ENCODE measurements at places on chromosomes 12 and 14.

GRCh38 chr12:132986885-132987225 is 688 bp downstream of the ZNF26 start:
- no peak for DNase-seq

- no peak for DNase-seq
These were observed 34.0 kb upstream of the ALG10 start for GRCh38 chr12:33988197-33988805.

DNA sequence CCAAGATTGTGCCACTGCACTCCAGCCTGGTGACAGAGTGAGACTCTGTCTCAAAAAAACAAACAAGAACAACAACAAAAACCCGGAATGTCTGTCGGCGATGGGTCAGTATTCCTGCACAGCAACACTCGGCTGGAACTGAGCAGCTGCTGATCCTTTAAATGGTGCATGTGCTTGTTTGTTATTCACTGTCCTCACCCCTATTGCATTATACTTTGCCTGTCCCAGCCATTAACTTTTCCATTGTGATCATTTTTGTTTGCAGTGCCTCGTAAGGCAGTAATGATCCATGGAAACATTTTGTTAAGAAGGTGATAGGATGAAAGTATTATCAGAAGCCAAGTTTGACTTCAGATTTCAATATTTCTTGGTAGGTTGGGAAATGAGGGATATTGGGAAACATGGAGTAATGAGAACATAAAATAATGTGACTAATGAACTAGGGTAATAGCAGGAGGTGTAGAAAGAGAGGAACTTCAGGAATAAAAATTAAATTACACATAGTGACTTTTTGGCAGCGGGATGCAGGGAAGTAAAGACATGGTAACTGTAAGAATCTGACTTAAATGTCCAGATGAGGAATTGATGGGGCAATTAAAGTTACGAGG is 6.1 kb downstream of the ACSS3 start:
- no peak for DNase-seq

DNA sequence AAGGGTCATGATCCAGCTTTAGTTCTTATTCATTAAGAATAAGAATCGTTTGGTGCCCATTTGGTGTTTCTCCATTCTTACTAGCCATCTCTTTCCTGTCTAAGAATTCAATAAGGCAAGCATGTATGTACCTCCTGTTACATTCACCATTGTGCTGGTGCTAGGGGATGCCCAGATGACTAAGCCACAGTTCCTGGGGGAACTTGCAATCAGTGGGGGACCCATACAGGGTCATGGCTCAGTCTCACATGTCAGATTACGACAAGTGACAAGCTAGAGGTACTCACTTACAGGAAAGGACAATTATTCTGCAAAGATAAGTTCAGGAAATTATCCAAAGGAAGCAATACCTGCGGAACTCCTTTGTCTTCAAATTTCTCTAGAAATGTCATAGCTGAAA is 125.4 kb downstream of the STXBP6 start:
- no peak for DNase-seq

GRCh38 chr12:53604581-53604980 is 21.6 kb downstream of the ATF7 start:
- DNase-seq, result no peak

DNA sequence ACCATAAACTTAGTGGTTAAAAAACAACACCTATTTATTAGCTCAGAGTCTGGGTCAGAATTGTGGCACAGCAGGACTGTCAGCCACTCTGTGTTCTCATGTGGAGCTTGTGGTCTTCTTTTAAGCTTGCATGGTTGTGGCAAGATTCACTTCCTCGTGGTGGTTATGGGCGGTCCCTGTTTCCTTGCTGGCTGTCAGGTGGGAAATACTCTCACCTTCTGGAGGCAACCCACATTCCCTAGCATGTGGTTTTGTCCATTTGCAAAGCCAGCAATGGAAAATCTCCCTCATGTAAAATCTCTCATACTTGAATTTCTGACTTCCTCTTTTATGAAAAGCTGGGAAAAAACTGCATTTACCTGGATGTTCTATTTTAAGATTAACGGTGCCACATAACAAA is 229.8 kb downstream of the ALX1 start:
- no peak for DNase-seq

DNA sequence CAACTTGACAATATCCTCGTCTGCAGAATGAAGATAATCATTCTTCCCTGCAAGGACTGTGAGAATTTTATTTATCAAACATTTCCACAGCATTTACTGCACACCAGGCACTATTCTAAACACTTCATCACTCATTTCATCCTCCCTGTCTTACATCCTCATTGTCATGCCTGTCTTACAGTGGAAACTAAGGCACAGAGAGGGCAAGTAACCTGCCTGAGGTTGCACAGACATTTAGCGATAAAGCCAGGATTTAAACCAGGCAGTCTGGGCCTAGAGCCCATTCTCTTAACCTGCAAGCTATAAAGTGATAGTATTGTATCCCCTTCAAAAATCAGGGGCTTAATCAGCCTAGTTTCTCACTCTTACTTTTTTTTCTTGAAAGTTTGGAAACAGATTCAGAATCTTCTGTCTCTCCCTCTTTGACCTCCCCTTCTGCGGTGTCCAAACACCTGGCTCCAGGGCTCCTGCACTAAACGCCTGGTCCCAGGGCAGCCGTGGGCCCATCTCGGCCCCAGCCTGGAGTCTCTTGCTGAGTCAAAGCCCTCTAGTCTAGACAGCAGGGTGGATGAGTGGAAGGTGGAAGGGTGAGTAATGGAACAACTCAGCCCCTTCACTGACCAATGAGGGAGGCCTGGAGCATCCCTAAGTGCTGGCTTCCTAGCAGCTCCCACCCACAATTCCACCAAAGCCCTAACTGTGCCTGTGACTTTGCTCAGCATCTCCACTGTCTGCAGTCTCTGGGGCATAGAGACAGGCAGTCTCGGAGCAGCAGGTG is 12.5 kb downstream of the ISM2 start:
- no peak for DNase-seq

DNA sequence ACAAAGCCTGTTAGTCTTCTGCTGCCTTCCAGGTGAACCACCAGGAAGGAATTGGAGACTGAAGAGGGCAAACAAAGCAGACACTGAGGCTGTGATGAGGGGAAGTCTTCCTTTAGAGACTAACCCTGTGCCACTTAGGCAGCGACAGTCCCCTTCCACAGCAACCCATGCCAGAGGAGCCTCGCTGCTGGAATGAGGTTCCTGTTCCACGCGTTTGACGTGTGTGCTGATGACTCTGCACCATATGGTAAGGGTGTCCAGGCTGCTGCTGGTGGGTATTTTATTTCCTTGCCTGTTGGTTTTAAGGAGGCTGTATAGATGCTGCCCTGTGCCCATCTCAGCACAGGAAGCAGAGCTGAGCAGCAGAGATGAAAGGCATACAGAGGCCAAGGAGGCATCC is 361.9 kb upstream of the FKBP4 start:
- no peak for DNase-seq

- no peak for DNase-seq
These were observed 33.5 kb upstream of the ATP2A2 start for GRCh38 chr12:110247340-110248095.

DNA sequence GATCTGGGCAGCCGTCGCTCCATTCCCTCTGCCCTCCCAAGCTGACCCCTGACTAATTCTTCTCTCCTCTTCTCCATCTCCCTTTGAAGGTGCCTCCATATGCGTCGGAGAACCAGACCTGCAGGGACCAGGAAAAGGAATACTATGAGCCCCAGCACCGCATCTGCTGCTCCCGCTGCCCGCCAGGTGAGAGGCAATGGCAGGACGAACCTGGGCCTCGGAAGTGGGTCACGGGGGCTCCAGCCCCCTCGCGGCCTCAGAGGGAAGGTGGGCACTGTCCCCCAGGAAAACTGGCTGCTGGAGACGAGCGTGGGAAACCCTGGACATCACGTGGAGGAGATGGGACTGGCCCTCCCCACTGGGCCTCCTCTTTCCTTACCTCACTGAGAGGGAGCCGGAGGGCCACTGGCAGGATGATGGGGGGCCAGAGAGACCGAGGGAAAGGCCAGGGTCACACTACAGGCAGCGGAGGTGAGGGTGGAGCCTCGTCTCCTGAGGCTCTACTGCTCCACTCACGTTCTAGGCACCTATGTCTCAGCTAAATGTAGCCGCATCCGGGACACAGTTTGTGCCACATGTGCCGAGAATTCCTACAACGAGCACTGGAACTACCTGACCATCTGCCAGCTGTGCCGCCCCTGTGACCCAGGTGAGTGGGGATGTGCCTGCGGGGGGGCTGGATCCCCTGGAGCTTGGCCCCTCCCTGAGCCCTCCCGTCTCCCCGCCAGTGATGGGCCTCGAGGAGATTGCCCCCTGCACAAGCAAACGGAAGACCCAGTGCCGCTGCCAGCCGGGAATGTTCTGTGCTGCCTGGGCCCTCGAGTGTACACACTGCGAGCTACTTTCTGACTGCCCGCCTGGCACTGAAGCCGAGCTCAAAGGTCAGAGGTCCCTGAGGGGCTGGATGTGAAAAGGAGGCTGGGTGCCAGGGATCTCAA is 806 bp downstream of the LTBR start:
- no peak for DNase-seq

DNA sequence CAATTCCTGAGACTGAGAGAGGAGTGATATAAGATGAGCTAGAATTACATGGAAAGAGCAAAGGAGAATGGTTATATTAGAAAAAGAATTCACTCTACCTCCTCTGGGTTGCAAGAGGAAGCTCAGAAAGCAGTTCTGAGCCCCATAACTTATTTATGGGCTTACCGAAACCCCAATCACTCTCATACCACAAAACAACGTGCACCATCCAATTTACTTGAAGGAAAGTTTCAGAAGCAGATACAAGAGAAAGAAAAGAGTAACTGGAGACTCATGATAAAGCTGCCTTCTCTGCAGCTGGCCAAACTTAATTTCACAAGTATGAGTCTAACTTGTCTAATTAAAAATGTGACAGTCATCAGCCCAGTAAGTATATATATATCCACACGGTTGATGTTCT is 27.4 kb upstream of the CAMKK2 start:
- no peak for DNase-seq

DNA sequence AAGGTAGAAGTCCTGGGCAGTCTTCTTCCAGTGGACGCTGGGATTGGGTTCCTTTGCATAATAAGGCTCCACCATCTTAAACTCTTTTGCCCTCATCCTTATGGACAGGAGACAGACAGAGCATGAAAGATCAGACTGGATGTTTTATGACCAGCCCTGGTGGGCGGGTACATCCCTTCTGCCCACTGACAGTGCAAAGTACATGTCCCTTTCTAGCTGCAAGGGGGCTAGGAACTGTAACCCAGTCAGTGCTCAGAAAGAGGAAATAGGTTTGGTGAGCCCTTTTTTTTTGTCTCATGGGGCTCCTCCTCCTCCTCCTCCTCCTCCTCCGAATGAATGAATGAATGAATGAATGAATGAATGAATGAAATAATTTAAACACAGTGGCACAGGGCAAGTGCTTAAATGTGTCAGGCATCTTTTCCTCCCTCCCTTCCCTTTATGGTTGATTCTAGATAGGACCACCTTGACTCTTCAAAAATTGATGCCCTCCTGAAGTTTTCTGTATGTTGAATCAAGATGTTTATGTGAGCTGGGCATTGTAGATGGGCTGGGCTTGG is 36.4 kb upstream of the HNF1A start:
- DNase-seq, result no peak

DNA sequence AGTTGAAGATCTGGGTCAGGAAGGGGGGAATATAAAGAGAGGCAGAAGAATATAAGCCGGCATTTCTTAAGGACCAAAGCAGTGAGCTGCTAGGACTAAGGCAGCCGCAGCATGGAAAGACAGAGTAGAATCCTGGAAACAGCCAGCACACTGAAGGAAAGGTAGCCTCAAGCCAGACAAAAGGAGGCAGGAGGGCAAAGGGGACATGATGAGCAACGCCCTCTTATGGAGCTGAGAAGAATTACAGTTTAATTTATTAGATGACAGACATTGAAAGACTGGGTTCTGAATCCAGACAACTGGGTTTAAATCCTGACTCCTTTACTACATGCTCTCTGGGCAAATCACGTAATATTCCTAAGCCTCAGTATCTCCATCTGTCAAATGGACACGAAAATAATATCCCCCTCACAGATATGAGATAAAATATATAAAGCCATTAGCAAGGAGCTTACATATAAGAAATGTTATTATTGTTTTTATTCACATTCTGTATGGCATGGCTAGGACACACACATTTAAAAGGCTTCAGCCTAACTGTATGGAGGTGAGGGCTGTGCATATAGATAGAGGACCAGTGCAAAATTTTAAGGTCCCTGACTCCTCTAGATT is 8.1 kb upstream of the PCED1B start:
- DNase-seq, result no peak

GRCh38 chr12:68585966-68586365 is 24.7 kb upstream of the RAP1B start:
- no peak for DNase-seq

DNA sequence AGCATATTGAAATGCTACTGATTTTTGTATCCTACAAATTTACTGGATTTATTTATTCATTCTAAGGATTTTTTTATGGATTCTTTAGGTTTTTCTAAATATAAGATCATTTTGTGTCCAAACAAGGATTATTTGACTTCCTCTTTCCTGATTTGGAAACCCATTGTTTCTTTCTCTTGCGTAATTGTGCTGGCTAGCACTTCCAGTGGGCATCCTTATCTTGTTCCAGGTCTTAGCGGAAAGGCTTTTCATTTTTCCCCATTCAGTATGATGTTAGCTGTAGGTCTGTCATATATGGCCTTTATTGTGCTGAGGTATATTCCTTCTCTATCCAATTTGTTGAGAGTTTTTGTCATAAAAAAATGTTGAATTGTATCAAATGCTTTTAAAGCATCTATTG is 57.2 kb upstream of the RHOJ start:
- no peak for DNase-seq

GRCh38 chr12:48828293-48828692 is 10.0 kb downstream of the CACNB3 start:
- no peak for DNase-seq

All from stimulated activated CD4-positive, alpha-beta T cell treated with anti-CD3 and anti-CD28 coated beads, Interleukin-15, amount 100 ng/mL, for 1 hour (primary cell).